ENCODE measurements at places on chromosomes 7 and 10.

DNA sequence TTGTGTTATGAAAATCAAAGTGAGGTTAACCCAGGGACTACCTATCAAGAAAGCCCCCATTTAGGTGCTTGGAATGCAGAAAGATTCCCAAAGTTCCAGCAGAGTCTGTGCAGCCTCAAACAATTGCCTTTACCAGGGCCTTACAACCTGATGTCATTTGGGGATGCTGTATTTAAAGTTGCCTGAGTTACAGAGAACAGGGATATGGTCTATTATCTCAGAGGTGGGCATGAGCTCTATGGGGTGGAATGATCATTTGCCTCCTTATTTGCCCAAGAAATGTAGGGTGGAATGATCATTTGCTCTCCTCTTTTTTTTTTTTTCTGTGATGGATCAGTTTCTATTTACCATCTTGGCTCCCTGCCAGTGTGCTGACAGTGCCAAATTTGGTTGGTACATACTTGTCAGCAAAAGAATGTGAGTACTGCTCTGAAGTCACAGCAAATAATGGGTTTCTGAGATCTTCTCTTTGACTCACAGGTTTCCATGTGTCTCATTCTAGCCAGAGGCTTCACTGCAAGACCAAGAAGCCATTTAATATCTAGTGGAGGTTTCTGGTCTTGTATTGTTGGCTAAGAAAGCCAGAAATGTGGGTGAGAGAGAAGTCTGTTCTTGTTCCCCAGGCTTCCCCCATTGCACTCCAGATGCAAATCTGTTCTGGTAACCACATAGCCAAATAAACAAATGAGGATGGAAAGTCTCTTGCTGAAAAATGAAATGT lies 45.5 kb upstream of the ZNRF2 start:
- H3K27me3 ChIP-seq = no peaks in the 10 kb centered on the region
- peak overlapping the region; percentile 25 for H3K27ac ChIP-seq
- H3K4me3 ChIP-seq = no peak overlapping the region

DNA sequence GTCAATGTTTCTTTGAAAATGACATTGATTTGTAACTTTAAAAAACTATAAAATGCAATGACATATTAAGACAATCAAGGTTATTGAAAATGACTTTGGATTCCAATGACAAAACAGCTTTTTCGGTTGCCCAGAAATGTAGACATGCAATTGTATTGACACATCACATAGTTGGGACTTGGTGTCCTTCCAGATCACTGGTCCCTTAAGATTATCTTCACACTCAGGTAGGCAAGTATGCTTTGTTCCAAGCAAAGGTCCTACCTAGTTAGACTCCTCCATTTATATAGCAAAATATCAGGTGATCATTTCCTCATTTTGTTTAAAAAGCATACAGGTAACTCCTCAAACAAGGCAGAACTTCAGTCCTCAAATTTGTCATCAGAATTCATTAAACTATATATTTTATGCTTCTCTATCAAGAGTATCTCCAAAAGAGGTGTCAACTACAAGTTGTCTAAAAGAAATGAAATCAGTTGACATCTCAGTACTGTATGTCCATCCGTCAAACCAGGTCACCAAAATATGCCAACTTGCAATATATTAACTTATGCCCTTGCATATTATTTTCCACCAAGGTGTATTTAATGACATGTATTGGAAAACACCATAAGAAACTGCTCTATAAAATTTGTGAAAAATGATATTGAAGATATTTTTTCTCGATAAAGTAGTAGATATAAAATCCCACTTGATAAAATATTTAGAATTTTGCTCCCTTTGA lies 64.6 kb downstream of the TSPAN12 start:
- no peaks in the 10 kb centered on the region for H3K27me3 ChIP-seq
- H3K4me1 ChIP-seq = peaks cover 17% of the 10 kb centered on the region
- H3K36me3 ChIP-seq = no peaks in the 10 kb centered on the region
- peak; percentile 17 for DNase-seq
- H3K27ac ChIP-seq = no peak overlapping the region

GRCh38 chr7:29139191-29139590 lies 7.1 kb downstream of the CPVL start:
- no peaks in the 10 kb centered on the region for H3K27me3 ChIP-seq
- peaks cover 8% of the 10 kb centered on the region for H3K4me1 ChIP-seq
- no peak overlapping the region for H3K4me3 ChIP-seq
- DNase-seq = no peak
- H3K27ac ChIP-seq = no peak overlapping the region

DNA sequence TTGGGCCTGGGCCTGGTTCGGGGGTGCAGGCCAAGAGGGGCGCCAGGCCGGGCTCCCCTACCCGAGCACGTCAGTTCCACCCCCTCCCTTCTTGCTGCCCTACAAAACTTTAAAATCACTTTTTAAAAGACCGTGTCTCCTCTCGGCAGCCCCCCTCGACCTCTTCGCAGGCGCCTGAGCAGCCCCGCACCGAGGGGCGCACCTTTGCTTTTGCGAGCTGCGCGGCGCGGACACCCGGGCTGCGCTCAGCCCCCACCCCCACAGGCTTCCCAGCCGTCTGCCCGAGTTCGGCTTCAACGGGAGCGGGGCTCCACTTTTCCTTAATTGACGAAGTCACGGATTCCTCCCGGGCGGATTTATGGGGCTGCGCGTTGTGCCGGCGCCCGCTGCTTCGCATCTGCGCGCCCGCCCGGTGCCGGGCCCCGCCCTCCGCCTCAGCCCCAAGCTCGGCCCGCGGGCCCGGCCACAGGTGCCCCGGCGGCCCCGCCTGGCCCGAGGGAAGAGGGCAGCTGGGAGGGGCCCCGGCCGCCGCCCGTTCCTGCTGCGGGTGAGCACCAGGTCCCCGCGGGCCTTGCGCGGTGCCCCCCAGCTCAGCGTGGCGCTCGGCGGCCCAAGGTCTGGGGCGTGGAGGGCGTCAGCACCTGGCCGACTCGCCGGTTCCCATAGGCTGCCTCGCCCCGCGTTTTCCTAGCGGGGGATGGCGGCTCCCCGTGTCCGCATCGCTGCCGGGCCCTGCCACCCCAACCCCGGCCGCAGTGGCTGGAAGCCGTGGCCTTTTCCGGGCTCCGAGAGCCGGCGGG lies 10.8 kb upstream of the MNX1 start:
- H3K36me3 ChIP-seq = no peaks in the 10 kb centered on the region
- H3K4me3 ChIP-seq = no peak overlapping the region
- no peak overlapping the region for H3K27ac ChIP-seq

GRCh38 chr7:23680414-23681405 lies 711 bp downstream of the FAM221A start:
- no peaks in the 10 kb centered on the region for H3K27me3 ChIP-seq
- peak; percentile 81 for DNase-seq
- no peaks in the 10 kb centered on the region for H3K36me3 ChIP-seq
- H3K27ac ChIP-seq = peak overlapping the region; percentile 96
- peak overlapping the region; percentile 98 for H3K4me3 ChIP-seq
- peaks cover 42% of the 10 kb centered on the region for H3K4me1 ChIP-seq

DNA sequence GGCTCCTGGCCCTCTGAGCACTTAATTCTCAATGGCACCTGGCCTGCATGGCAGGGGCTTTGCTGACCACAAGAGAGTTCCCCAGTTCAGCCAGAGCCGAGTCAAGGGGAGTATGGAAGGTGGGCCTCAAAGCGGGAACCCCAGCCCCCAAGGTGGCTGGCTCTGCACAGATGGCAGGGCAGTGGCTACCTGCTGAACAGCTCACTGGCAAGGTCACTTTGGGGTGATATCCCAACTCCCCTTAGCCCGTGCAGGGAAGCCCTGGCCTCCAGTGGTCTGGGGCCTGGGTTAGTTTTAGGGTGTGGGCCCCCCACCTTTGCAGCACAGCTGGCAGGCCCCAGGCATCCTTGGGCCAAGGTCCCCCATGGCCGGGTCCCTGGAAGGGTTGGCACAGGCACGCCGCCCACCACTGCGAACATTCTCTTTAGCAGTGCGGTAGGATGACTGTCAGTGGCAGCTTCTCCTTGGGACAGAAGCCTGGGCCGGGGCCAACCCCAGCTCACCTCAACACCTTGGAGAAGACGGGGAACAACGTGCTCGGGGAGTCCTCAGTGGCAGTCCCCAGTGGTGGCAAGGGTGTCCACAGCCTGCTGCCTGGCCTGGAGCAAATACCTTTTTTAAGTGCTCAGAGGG lies 36.8 kb downstream of the PPIF start:
- no peaks in the 10 kb centered on the region for H3K27me3 ChIP-seq
- H3K36me3 ChIP-seq = no peaks in the 10 kb centered on the region
- no peak overlapping the region for H3K27ac ChIP-seq
- peaks cover 15% of the 10 kb centered on the region for H3K4me1 ChIP-seq

GRCh38 chr7:112951070-112951469 lies 135.6 kb downstream of the GPR85 start:
- no peaks in the 10 kb centered on the region for H3K36me3 ChIP-seq
- H3K27ac ChIP-seq = no peak overlapping the region
- H3K4me1 ChIP-seq = no peaks in the 10 kb centered on the region
- no peaks in the 10 kb centered on the region for H3K27me3 ChIP-seq

DNA sequence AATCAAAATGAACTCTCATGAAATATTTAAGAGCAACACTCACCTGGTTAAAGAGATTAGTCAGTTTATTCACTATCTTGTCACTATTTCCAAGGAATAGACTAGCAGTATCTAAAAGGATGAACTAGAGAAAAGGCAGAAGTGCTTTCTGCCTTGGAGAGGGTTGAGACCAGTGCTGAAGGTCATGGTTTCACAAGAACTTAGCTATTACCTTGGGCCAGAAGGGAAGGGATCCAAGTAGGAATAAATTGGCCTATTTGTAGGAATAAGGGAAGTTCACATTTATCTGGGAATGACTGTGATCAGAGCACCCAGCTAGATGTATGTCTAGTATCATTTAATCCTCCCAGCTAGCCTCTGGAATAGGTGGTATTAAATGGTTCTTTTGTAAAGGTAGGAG lies 347.2 kb downstream of the LRMDA start:
- H3K27ac ChIP-seq = no peak overlapping the region
- H3K36me3 ChIP-seq = no peaks in the 10 kb centered on the region
- no peak overlapping the region for H3K4me3 ChIP-seq
- DNase-seq = no peak
- peaks cover 49% of the 10 kb centered on the region for H3K4me1 ChIP-seq

- no peaks in the 10 kb centered on the region for H3K4me1 ChIP-seq
- DNase-seq = no peak
- H3K4me3 ChIP-seq = no peak overlapping the region
- no peaks in the 10 kb centered on the region for H3K36me3 ChIP-seq
Measured at GRCh38 chr7:15750727-15751126, 64.2 kb upstream of the MEOX2 start.

DNA sequence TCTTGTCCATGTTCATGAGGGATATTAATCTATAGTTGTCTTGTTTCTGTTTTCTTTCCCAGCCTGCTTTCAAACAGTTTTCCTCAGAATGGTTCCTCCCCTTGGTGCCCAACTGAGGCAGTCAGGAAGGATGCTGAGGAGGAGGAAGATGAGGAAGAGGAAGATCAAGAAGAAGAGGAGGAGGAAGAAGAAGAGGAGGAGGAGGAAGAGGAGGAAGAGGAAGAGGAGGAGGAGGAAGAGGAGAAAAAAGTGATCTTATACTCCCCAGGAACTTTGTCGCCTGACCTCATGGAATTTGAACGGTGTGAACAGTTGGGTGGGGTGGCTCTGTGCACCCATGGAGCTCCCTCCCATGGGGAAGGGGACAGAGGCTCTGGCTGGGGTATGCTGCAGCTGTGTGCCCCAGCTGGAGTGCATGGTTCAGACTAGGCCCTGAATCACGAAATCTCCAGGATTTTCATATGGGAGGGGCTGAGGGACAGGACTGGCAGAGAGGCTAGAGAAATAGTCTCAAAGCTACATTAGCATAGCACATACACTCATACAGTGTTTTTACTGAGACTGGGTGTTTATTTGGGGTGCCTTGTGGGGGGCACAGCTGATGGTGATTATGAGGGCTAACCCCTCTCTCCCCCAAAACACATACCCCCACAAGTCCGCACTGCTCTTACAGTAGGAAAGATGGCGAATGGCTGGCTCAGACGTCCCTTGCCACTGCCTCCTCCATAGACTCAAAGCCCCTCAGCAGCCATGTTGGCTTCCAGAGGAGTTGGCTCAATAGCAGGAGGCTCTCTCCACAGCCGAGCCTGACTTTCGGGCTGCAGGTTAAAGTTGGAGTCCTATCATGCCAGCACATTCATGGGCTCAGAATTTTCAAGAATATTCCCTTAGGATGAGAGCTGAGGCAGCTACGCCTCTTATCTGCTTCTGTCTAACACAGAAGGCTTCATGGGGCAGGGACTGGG lies 11.9 kb downstream of the STRA8 start:
- no peaks in the 10 kb centered on the region for H3K36me3 ChIP-seq
- no peak overlapping the region for H3K4me3 ChIP-seq
- no peaks in the 10 kb centered on the region for H3K27me3 ChIP-seq

DNA sequence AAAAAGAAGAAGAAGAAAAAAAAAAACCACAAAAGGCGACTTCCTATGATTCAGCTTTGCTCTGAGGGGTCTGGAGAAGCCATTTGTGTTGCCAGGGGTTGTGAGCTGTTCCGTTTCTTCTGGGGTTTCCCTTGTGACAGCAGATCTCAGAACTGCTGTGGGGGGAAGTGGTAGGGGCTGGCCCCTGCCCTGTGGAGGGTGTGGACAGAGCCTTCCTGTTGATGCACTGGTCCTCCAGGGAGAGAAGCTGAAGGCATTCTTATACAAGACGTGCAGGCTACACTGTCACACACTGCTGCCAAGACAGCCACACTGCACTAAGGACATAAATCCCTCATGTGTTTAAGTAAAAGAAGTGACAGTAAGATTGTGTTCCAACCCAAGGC lies 17.3 kb upstream of the CSGALNACT2 start:
- H3K4me3 ChIP-seq = no peak overlapping the region
- no peaks in the 10 kb centered on the region for H3K36me3 ChIP-seq
- no peaks in the 10 kb centered on the region for H3K4me1 ChIP-seq
- H3K27me3 ChIP-seq = no peaks in the 10 kb centered on the region
- DNase-seq = no peak
- H3K27ac ChIP-seq = no peak overlapping the region

GRCh38 chr10:78794736-78795455 lies 273.9 kb upstream of the ZMIZ1 start:
- H3K4me3 ChIP-seq = no peak overlapping the region
- H3K27me3 ChIP-seq = no peaks in the 10 kb centered on the region
- no peaks in the 10 kb centered on the region for H3K36me3 ChIP-seq
- DNase-seq = no peak
- H3K4me1 ChIP-seq = no peaks in the 10 kb centered on the region
- no peak overlapping the region for H3K27ac ChIP-seq

DNA sequence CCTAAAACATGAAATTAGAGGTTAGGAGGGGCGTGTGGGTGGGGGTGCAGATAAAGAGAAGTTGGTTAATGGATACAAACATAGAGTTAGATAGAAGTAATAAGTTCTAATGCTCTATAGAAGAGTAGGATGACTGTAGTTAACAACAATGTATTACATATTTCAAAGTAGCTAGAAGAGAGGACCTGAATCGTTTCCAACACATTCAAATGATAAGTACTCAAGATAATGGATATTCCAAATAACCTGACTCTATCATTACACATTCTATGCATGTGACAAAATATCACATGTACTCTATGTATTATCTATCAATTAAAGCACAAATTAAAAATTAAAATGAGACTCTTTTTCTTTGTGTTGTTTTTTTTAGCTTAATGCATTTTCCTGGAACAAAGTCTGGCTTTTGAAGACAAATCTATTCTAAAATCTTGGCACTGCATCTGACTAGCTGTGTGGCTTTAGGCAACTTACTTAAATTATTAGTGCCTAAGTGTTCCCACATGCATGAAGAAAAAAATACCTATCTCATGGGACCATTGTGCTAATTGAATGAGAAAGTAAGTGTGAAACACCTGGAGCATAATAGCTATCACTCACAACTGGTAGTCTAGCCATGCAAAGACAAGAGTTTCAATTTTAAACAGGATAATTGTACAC lies 75.7 kb downstream of the SEMA3C start:
- H3K4me1 ChIP-seq = no peaks in the 10 kb centered on the region
- H3K36me3 ChIP-seq = no peaks in the 10 kb centered on the region
- H3K27me3 ChIP-seq = no peaks in the 10 kb centered on the region
- no peak overlapping the region for H3K27ac ChIP-seq
